ENCODE measurements at places on chromosomes 4 and X.

DNA sequence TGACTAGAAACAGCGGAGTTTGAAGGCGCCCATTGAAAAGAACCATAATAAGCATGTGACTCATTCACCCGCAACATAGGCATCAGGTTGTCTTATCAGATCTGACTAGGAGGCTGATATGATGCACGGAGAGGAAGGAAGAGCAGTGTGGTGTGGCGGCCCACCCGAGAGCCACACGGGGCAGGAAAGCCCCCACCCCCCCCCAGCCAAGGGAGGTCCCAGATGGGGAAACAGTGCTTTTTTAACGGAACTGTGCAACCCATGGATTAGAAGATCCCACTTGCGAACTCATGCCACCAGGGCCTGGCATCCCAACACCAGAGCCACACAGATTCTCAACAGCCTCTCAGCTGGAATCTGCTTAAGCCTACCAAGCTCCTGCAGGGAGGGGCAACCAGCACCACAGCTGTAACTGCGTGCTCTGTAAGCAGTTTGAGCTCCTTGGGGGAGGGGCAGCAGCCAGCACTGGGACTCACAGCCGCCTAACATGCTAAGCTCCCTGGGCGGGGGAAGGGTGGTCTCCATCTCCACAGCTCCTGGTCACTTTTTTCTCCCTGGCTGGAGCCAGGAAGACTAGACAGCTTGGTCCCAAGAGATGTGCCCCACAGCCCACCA is 466.2 kb downstream of the PDGFC start:
- DNase-seq, result no peak

DNA sequence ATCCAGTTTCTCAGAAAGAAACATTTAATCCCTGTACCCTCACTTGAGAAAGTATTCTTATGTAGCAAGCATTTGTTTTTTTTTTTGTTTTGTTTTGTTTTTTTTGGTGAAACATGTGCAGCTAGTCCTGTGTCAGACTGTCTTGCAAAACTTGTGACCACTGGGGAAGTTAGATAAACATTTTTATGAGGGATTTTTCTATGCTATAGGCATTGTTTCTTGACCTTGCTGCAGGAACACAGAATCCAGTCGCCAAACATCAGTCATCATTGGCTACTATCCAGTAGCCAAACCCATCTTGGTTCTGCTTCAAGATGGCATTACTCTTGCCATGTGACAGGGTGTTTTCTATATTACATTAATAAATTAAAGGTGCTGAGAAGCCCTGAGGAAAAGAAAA is 7.7 kb upstream of the MAPK10 start:
- DNase-seq, result no peak

- no peak for DNase-seq
These were observed 123.9 kb upstream of the ACSL4 start for GRCh38 chrX:109856974-109857373.

DNA sequence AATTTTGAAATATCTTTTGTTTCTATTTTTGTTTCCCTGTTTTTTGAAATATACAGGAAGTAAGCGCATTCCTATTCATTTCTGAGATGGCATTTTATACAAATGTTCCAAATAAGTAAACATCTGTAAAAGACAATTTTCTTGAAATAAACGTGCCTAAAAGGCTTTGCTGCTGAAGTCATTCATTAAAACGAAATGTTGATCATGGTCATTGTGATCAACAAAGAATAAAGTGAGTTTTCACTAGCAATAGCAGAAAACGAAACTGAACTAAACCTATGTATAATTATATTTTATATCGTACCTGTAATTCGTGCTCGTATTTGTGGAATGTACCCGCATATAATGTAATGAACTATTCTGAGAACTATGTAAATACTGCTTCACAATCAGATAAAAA is 221.2 kb downstream of the MGST2 start:
- no peak for DNase-seq

GRCh38 chr4:30610361-30610760 is 109.8 kb upstream of the PCDH7 start:
- DNase-seq, result no peak

GRCh38 chrX:147072747-147073146 is 258.2 kb upstream of the CXorf51A start:
- DNase-seq, result no peak

DNA sequence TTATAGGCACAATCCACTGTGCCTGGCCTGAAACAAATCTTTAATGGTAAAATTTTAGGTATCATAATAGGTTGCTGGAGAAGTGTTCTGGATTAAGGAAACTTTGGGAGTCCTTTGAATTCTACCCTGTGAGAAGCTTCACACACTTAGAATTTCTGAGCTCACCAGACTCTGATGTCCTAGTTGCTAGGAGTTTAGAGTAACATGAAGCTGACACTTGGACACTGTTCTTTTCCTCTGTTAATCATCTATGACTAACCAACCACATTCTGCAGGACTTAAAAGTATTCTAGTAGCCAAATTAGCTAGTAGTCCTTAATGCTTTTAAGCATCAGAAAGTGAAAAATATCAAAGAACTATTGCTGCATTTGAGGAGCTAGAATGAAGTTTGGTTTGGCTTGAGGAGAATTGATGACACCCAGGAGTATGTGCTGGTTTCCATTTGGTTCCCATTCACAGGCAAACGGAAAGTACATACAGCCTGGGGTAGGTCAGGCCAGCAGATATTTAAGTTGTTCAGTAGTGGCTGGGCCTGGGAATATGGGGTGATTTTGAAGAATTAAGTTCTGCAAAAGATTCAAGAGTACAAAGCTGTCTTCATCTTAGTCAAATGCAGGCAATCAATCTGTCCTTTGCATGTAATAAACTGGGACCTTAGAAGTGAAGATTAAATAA is 38.8 kb upstream of the IGFBP7 start:
- DNase-seq, result no peak

GRCh38 chrX:116975517-116975916 is 512.7 kb upstream of the CT83 start:
- no peak for DNase-seq

- no peak for DNase-seq
These were observed 48.2 kb downstream of the HADH start for GRCh38 chr4:108037884-108038283.

- no peak for DNase-seq
These were observed 111.8 kb downstream of the TMEM144 start for GRCh38 chr4:158322109-158322508.

DNA sequence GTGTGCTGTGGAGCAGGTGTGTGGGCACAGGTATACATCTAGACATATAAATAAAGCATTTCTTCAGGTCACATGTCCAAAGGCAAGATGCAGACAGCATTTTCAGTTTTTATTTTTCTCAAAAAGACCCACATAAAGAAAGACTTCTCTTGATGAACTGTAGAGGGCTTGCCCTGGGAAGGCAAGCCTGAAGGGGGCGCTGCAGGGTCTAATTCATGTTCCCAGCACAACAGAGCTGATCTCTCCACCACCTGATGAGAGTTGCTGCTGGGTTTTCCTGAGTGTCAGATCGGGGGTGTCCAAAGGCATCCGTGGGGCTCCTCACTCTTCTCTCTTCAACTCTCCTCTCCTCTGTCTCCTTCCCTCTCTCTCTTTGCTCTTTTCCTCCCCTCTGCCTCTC is 26.6 kb downstream of the ADRA2C start:
- no peak for DNase-seq

GRCh38 chr4:108072300-108072699 is 82.6 kb downstream of the HADH start:
- peak; percentile 20 for DNase-seq

GRCh38 chr4:159352609-159353008 is 249.7 kb downstream of the RAPGEF2 start:
- no peak for DNase-seq

DNA sequence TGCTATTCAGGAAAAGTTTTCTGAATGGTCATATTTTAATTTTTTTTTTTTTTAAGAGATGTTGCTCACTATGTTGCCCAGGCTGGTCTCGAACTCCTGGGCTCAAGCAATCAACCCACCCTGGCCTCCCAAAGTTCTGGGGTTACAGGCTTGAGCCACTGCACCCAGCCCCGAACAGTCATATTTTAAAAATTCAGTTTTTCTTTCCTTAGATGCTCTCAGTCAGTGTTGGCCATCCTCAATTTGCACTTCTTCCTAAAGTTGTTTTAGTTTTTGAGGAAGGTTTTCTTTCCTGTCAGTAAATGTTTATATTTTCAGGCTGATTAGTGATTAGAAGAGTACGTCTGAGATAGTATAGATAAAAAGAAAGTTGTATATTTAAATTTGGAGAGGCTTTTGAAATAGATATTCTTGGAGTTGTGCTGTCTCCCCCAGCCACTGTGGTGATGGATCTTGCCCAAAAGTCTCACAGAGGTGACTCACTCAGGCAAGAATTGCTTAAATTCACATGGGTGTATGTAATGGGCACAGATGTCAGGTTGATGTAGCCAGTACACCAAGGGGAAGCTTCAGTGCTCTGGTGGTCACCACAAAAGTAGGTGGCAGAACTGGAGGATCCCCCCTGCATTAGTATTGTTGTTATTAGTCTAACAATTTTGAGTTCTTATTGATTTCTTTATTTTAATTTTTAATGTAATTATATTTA is 72.2 kb upstream of the ELOVL6 start:
- no peak for DNase-seq

GRCh38 chr4:38861791-38862190 is 5.2 kb upstream of the TLR6 start:
- no peak for DNase-seq

GRCh38 chrX:17432158-17432557 is 57.2 kb downstream of the NHS start:
- DNase-seq, result no peak

DNA sequence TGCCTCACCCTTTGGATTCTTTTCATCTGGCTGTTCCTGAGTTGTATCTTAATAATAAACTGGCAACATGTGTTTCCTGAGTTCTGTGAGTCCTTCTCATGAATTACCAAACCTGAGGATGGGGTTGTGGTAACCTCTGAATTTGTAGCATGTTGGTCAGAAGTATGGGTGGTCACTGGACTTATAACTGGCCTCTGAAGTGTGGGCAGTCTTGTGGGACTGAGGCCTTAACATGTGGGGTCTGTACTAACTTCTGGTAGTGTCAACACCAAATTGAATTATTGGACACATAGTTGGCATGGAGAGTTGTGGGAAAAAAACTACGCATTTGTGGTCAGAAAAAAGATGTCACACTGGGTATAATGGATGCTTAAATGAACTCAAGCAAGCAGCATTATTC is 45.0 kb upstream of the TNIP3 start:
- DNase-seq, result no peak

- DNase-seq, result no peak
These were observed 171.1 kb upstream of the PITX2 start for GRCh38 chr4:110793890-110794554.

- DNase-seq, result no peak
These were observed 223.0 kb downstream of the PAPSS1 start for GRCh38 chr4:107497054-107497453.

DNA sequence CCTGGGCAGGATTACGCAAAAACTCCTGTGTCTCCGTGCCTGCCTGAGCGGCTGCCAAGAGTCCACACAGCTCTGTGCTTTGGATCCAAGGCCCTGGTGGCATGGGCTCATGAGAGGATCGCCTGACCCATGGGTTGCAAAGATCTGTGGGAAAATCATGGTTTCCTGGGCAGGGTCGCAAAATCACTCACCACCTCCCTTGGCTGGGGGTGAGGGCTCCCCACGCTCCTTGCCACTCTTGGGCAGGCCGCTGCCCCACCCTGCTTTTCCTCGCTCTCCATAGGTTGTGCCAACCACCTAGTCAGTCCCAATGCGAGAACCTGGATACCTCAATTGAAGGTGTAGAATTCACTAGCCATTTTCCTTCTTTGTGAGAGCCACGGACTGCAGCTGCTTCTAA is 66.5 kb upstream of the MAGEB18 start:
- DNase-seq, result no peak

DNA sequence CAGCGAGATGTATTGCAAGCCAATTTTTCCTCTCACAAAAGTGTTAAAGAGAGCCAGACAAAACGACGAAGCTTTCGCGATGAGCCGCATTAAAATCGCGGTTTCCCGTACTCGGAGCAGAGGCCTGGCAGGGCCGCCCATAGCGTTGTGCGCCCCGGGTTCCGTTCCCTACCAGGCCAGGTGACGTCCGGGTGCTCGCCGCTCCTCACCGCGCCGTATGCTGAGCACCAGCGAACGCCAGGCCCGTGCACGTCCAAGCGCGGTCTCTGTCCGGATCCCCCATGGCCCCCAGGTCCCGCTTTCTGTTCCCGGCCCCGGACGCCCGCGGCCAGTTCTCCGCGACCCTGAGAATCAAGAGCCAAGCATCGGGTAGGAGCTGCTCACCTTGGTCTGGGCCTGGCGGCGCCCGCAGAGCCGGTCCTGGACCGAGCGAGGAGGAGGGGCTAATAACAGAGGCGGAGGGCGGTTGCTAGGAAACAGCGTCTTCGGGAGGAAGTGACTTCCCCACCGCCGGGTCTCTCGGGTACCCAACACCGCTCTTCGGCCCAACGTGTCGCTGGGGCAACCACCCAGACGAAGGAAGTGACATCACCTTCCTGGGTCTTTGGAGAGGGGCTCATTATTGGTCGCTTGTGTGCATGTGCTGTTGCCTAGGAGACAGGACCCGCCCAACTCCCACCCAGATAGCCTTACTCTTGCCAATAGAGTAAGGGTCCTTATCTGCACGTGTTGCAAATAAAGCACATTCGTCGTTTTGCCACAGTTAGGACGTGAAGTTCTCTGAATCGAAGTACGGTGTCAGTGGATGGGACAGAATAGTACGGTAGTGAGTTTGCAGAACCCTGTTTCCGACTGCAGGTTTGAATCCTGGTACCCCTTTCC is at the start of gene MAP9:
Gene MAP9 (minus strand): TSS at position 579 of the 882 bp plus-strand sequence. CDS start 1,115 bp downstream, outside the sequence.
- peak; percentile 66 for DNase-seq

- no peak for DNase-seq
These were observed 1435.6 kb downstream of the STIM2 start for GRCh38 chr4:28296239-28296638.

GRCh38 chrX:53075011-53075410 is 7.2 kb upstream of the TSPYL2 start:
- DNase-seq, result no peak

DNA sequence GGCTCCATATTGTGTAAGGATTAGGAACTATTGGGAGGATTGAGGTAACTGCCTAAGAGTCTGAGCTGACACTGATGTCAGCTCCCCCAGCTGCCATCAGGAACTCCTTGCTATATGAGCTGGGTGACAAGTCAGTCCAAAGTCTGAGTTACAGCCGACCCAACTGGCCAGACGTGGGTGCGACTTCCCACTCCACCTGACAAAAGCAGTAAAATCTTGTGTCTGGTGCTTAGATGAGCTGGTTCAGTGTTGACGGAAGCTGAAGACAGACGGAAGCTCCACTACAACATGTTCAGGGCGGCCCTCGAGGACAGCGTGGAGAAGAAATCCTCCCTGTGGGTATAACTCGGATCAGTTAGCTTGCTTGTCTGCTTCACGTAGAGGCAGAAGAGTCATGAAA is 22.8 kb upstream of the NAT8L start:
- no peak for DNase-seq

Data from activated T-helper 1 cell treated with anti-CD3 and anti-CD28 coated beads, Interleukin-2, amount 50 U/mL, for 16 hours (primary cell).